ENCODE measurements at places on chromosomes 3 and 15. TPM values are rescaled to one million over a fixed set of nuclear protein-coding genes. Genes with fewer than 3 reads are reported as not detected.

Gene GOLGA8S
- 0.05 TPM for total RNA-seq

Gene GRAMD2A
- 4.3 TPM for total RNA-seq

Gene IQCF5
- not detected for total RNA-seq

Gene TUBGCP4
- total RNA-seq: 13.8 TPM

Gene MCTP2
- total RNA-seq: 25.4 TPM

Gene MYL3
- 1.9 TPM for total RNA-seq

GRCh38 chr3:178436773-178437172 lies 99.5 kb upstream of the KCNMB2 start:
- DNase-seq: no peak

- DNase-seq: no peak
These were observed at the start of gene CAMKV for GRCh38 chr3:49869525-49870126. Gene CAMKV, minus strand, starts transcription at chr3:49869906. Its CDS starts 7,518 bp downstream, at chr3:49862388.

GRCh38 chr3:102398176-102398575 lies 36.6 kb upstream of the ZPLD1 start:
- no peak for DNase-seq

- DNase-seq: no peak
These were observed 148.1 kb downstream of the RORA start for GRCh38 chr15:61081027-61081322.

DNA sequence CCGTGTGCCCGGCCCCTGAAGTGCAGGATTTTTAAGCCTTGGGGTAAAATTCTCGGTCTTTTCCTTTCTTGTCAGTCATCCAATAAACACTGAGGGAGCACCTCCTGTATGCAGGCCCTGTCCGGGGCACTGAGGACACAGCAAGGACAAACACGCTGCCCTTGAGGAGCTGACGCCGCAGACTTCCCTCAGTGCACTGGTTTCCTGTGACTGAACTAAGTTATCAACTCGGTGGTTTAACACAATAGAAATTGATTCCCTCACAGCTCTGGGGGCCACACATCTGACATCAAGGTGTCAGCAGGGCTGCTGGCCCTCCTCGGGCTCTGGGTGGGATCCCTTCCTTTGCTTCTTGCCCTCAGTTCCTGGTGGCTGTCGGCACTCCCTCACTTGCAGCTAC lies 65.1 kb downstream of the ZNF445 start:
- DNase-seq: no peak

DNA sequence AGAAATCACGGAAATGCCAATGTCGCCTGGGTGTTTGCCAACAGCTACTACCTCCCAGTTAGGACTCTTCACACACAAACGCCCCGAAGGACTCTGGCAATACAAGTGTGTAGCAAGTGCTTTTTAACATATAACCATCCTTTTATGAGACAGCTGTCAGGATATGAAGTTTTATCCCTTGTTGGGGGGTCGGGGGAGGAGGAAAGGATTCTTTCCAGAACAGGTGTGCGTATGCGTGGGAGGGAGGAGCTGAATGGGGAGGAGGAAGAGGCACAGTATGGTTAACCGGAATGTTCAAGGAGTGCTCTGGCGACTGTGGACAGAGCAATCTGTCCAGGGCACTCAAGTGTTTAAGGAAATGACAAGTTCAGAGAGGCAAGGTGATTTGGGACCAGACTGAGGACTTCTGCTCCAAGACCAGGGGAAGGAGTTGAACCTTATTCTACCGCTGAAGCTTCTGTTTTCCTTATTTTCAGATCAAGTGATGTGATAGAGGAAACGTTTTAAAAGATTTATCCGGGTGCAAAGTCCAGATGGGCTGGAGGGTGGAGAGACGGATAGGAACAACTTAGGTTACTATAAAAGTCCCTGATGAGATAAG lies 1.3 kb downstream of the TSPAN3 start:
- no peak for DNase-seq
